Stimulated activated CD4-positive, alpha-beta T cell treated with anti-CD3 and anti-CD28 coated beads, Interleukin-12 subunit alpha, Interleukin-12 subunit beta, amount 100 ng/mL, for 4 hours (primary cell): ENCODE measurements at places on chromosomes 16 and 17.

DNA sequence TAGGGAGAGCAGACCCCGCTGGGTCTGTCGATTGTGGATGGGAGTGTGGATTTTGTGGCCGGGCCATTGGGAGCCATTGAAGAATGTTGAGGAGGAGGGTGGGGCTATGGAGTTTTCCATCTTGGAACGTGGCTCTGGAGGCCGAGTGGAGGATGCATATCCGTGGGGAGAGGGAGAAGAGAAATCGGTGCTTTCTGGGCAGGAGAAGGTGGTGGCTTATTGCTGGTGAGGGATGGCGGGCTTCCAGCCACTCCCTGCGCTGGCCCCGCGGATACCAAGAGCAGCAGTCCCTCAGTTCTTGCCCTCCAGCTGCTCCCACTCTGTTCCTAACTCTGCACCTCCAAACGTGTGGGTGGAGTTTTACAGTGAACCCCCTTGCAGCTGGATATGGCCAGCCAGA lies 162.4 kb downstream of the CMIP start:
- no peak for DNase-seq

DNA sequence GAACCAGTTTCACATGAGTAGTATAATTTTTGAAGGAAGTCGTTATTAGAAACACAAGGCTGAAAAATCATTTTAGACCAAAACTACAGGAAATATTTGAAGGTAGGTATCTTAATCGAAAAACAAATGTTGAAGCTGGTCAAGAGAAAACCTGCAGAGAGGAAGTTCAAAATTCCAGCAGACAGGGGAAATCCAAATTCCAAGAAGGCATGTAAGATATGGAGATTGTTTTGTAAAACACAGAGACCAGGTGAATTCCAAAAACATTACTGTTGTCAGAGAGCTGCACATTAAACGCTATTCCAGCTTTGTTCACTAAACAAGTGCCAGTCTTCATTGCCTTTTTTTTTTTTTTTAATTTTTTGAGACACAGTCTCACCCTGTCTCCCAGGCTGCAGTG lies 38.4 kb downstream of the ADAMTS18 start:
- DNase-seq: no peak

- DNase-seq: no peak
Observed at GRCh38 chr16:85350973-85351372, 238.7 kb upstream of the CIBAR2 start.

GRCh38 chr16:35377142-35377541 lies 1917.7 kb downstream of the TP53TG3F start:
- DNase-seq: no peak

DNA sequence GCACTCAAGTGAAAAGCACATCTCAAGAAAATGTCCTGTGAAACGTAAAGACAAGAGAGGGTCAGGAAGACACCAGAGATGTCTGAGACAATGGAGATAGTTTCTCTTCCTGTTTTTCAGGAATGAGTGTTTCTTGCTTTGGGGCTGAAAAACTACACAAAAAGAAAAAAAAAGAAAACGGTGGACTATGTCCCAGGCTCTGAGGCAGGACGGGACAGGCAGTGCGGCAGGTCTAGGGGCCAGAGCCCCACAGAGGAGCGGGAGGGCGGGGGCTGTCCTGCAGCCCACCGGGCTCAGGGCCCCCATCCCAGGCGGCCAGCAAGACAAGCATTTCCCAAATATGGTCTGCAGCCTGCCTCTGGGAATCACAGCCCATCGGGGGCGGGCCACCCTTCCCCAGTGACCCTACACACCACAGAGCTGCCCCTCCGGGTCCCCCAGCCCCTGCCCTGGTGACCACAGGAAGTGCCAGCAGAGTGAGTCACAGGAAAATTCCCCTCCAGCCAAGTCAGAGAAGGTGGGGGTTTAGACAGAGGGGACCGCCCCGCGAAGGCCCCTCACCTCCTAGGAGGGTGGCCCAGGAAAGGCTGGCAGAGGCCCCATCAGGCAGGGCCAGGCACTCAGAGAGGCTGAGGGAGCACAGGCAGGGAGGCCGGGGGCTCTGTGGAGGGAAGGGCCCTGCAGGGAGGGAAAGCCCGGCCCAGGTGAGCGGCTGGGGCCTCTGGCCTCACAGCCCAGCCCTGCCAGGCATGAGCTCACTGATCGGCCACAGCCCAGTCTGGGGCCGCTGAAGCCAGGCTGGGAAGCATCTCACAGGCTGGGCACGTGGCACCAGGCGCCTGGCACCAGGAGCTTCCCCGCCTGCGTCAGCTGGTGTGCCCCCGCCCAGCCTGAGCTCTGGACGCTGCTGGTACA lies 6.3 kb downstream of the BCAR1 start:
- no peak for DNase-seq
